A549 (cell line): ENCODE measurements at places on chromosomes 3 and 15.

GRCh38 chr15:99412626-99413025, 153.2 kb upstream of the MEF2A start:
- no peak for DNase-seq

GRCh38 chr3:128399221-128399915, 67.3 kb downstream of the DNAJB8 start:
- no peak for DNase-seq

GRCh38 chr15:87557881-87558280, 698.7 kb downstream of the NTRK3 start:
- DNase-seq: no peak

- no peak for DNase-seq
These were observed 169.2 kb downstream of the FOXP1 start for GRCh38 chr3:71414189-71414927.

DNA sequence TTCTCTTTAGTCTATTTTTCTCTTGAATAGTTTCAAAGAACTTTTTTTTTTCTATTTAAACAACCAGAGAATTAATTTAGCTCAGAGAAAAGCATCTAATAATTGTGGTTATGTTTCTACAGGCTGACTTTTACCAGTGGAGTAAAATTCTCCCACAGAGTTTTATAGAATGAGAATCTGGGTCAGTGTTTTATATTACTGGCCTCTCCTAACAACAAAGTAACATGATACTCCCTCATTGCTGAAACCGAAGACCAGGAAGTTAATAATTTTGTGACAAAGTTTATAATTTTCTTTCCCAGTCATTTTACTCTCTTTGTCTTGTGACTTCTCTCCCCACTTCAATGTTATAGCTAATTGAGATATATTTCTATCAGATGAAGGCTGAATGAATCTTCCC, 946.9 kb downstream of the EPHA3 start:
- DNase-seq: no peak

DNA sequence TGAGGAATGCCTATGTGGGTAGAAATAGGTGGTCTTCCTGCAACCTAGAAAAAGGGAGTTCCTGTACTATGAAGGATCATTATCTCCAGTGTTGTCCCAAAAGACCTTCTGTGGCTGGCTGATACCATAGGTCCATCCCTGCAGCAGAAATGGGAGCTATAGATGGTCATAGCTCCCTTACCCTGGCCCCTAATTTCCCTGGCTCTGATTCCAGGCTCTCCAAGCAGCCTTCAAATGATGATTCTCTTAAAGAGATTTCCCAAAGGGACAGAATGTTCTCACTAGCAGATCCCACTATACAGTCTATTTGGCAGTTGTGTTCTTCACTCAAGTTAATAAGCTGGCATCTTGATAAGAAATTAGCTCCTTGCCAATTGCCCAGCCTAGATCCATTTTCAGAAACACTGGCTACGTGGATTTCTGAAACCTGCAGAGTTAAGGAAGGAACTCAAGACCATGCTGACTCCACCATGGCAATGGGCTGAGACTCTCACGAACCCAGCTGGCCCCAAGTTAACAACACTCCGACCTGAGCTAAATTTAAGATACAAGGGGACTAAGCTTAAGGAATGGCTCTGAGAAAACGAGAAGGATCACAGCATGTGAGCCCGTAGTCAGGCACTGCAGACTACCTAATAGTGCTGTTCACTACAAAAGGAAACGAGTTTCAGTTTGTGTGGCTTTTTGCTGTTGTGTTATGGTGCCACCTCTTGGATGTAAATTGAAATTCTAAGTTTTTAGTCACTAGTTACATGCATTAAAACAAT, 11.4 kb downstream of the C15orf40 start:
- peak; percentile 54 for DNase-seq

- DNase-seq: no peak
These were observed 3.4 kb upstream of the OPA1 start for GRCh38 chr3:193589616-193590015.

DNA sequence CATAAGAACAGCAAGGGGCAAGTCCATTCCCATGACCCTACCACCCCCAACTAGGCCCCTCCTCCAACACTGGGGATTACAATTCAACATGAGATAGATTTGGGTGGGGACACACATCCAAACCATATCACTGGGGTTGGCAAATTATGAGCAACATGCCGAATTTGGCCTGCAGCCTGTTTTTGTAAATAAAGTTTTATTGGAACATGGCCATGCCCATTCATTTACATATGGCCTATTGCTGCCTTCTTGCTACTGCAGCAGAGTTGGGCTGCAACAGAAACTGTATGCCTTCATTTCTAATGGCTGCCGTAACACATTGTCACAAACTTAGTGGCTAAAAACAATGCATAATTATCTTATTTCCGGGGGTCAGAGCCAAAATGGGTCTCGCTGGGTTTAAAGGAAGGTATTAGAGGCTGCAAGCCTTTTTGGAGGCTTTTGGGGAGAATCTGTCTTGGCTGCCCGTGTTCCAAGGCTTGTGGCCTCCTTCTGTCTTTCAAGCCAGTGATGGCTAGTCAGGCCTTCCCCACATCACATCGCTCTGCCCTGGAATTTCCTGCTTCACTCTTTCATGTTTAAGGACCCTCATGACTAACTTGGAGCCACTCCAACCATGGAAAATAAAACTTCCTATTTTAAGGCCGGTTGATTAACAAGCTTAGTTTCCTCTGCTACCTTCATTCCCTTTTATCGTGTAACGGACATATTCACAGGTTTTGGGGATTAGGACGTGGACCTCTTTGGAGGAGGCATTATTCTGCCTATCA, 428.5 kb upstream of the PROK2 start:
- DNase-seq: no peak

GRCh38 chr3:51720292-51721061, 13.6 kb downstream of the GRM2 start:
- no peak for DNase-seq

DNA sequence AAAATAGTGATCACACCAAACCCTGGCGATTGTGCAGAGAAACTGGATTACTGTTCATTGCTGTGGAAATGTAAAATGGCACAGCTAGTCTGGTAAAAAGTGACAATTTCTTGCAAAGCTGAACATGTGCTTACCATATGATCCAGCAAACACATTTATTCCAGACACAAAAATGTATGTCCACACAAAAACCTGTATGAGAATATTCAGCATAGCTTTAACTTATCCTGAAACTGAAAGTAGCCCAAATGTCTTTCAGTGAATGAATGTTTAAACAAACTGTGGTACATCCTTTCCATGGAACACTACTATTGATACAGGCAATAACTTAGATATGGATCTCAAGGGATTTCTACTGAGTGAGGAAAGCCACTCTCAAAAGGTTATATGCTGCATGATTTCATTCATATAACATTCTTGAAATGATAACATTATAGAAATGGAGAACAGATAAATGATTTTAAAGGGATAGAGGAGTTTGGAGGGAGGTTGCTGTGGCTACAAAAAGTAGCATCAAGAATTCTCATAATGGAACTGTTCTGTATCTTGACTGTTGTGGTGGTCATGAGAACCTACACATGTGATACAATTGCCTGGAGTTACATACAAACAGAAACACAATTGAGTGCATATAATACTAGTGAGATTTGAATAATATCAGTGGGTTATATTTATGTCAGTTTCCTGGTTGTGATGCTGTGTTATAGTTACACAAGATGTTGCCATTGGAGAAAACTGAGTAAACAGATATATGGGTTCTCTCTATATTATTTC, 70.7 kb upstream of the DPH6 start:
- no peak for DNase-seq

DNA sequence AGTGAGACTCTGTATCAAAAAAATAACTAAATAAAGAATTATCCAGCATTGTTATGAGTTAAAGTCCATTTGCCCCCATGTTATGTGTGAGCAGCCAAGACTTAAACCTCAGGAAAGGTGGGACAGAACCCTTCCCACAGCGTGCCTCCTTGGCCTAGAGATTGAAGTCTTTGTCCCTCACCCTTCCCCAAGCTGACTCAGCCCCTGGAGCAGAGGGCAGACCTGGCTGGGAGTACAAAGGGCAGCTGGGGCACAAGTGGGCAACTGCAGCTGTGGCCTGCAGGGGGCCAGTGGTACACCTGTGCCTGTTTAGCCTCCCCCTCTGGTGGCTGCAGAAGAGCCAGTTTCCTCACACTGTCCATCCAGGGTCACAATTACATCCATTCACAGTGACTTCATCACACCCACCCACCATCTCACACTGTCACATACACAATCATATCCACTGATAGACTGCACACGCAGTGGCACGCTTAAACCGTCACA, 940 bp upstream of the ACY1 start:
- DNase-seq: peak; percentile 95

DNA sequence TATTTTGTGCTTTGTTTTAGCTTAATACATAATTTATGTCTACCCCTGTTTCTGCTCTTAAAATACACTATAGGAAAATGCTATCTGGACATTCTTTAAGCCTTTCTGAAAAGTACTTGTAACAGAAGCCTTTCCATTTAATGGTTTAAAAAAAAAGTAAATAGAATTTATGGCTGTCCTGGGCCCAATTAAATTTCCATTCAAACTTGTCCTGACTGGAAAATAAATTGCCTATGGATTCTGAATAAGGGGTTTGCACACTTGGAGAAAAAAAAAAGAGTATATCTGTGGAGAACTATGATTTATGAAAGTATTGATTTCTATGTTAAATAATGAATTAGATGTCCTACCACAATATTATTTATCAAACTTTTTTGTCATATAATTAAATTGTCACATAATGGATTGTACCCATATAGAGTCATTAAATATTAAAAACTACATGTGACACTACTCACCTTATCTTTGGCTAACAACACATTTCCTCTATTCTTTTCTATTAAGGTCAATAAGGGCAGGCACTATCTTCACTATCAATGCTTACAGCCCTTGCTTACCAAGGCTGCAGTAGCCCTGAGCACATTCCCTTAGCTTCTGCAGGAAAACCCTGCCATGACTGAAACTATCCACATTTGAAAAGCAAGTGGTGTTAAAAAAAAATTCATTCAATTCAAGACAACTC, 396.1 kb upstream of the ROBO2 start:
- no peak for DNase-seq

DNA sequence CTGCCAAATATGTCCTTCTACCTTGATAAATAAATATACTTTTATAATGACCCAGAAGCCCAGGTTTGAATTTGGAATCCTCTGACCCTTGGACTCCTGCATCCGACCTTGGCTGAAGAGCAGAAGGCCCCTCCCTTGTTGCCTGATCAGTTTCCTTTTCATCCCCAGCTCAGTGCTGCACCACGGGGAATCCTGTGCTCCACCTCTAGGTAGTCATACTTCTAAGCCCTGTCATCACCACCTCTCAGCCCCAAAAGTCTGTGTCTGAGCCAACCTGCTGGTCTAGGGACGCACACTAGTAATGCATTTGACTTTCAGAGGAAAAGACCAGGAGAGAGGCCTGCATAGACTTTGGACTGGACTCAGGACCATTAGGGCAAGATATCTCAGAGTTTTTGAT, 310.6 kb downstream of the NLGN1 start:
- no peak for DNase-seq

DNA sequence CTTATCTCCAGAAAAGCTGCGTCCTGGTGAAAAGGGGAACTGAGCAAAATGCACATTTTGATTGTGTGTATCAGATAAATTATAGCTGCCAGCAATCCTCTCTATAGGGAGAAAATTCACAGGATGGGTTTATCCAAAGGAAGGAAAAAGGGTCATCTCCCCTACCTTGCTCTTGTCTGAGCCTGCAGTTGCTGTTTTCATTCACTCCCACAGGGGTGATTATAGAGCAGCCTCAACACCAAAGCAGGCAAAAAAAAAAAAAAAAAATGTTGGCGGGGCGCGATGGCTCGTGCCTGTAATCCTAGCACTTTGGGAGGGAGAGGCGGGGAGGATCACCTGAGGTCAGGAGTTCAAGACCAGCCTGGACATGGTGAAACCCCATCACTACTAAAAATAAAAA, 333.7 kb downstream of the ROBO2 start:
- no peak for DNase-seq

- no peak for DNase-seq
These were observed at the start of gene CNTN3 for GRCh38 chr3:74614107-74614967. TSS of gene CNTN3 (minus strand) at chr3:74614659. CDS start at chr3:74521112, 93,547 bp downstream.

GRCh38 chr3:25728101-25728500, 55.1 kb downstream of the NGLY1 start:
- DNase-seq: no peak

DNA sequence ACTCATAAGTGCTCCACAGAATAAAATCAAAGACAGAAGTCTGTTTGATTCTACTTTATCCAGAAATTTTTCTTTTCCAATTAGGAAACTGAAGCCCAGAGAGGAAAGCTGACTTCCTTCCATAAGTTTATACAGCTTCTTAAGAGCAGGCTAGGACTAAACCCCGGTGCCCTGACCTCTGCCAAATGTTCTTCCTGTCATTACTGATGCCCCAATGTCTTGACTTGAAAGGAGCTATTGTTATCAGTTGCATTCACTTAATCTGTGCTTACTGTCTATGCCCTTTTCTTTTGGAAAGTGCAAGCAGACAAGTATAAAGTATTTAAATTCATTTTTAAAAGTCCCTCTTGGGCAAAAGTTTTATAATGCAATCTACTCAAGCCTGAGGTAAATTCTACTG, 18.1 kb downstream of the CD200 start:
- no peak for DNase-seq

- no peak for DNase-seq
These were observed 83.0 kb downstream of the OTOL1 start for GRCh38 chr3:161579395-161580126.

- DNase-seq: no peak
These were observed 346.6 kb downstream of the RBMS3 start for GRCh38 chr3:29627136-29628117.

DNA sequence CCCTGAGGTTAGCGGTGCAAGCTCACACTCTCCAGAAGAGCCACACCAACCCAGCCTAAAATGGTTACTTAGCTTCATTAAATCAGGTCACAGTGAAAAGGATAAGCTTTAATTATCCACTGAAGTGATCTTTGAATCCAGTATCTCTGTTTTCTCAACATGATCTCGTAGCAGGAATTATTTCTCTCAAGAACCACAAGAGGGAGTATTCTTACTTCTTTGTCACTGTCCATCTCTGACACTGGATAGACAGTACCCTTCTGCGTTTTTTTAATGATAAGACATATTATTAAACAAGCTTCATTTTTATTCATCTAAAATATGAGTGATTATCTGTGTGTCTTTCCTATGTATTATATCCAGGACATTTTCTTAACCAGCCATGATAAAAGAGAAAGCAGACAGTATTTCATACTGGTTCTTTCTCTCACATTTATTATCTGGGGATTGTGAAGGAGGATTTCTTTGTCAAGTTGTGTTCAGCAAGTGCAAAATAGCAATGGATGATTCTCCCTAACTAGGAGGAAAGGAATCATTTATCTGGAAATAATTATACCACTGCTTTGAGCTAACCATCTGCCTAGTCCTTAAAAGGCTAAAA, 105.4 kb upstream of the CCDC54 start:
- DNase-seq: peak; percentile 41

- DNase-seq: no peak
These were observed 16.1 kb downstream of the MAP6D1 start for GRCh38 chr3:183809270-183809669.

- no peak for DNase-seq
These were observed 10.3 kb downstream of the NCBP2 start for GRCh38 chr3:196931828-196932587.

DNA sequence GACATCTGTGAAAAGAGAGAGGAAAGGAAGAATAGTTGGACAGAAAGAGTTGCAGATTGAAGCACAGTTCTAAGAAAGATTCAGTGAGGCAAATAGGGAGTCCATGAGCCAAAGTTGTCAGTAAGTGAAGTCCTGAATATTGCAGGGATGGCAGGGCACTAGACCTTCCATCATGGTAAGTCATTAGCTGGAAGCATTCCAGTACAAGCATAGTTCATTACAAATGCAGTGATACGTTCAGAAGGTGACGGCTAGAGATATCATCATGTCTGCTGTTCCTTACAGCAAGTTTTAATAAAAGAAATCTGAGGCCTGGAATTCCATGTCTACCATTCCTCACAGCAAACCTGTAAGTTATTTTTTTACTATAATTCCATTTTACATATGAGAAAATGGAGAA, 720.1 kb downstream of the GBE1 start:
- no peak for DNase-seq
